ENCODE measurements at places on chromosomes 1 and 21. TPM values are rescaled to one million over a fixed set of nuclear protein-coding genes. Genes with fewer than 3 reads are reported as not detected.

The TSPAN1 gene
- total RNA-seq = 3.1 TPM

The CPT2 gene
- total RNA-seq = 7.6 TPM

The WNT4 gene
- 0.41 TPM for total RNA-seq

The NPHS2 gene
- total RNA-seq = not detected

The SF3B4 gene
- total RNA-seq = 125 TPM

The DNALI1 gene
- not detected for total RNA-seq

The RIMKLA gene
- total RNA-seq = 0.70 TPM

The FAM167B gene
- 0.80 TPM for total RNA-seq

The GALE gene
- 66.9 TPM for total RNA-seq
